ENCODE measurements at places on chromosomes 12 and 14. TPM values are rescaled to one million over a fixed set of nuclear protein-coding genes. Genes with fewer than 3 reads are reported as not detected.

DNA sequence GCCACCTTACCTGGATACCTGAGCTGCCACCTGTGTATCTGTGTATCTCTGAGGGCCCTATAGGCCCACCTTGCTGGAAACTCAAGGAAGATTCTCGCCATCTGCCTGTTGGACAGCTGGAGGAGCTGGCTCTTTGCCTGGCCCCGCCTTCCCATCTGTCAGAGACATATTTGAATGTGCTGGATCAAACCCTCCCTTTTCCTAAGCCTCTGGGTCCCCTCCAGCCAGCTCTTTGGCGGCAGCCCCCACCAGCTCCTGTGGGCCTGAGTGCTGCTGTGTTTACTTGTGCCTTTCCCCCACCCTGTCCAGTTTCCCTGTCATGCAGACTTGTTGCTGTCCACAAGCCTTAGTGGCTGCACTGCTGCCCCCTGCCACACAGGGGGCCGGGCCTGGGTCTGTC lies 55.9 kb upstream of the SRSF5 start:
- peak; percentile 83 for DNase-seq

DNA sequence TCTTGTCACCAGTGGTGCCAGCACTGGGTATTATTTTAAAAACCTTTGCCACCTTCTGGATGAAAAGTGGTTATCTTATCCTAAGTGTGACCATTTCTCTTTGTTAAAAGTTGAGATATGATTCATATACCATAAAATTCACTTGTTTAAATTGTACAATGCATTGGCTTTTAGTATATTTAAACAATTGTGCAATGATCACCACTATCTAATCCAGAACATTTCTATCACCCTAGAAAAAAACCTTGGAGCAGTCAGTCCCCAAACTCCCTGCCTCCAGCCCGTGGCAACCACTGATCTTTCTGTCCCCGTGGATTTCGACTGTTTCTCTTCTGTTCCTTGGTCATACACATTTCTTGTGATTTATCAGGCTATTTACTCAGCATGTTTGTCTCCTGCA lies 28.3 kb downstream of the SH2B3 start:
- no peak for DNase-seq

- DNase-seq, result no peak
These were observed 17.2 kb upstream of the CACNA1C start for GRCh38 chr12:2035431-2036055.

DNA sequence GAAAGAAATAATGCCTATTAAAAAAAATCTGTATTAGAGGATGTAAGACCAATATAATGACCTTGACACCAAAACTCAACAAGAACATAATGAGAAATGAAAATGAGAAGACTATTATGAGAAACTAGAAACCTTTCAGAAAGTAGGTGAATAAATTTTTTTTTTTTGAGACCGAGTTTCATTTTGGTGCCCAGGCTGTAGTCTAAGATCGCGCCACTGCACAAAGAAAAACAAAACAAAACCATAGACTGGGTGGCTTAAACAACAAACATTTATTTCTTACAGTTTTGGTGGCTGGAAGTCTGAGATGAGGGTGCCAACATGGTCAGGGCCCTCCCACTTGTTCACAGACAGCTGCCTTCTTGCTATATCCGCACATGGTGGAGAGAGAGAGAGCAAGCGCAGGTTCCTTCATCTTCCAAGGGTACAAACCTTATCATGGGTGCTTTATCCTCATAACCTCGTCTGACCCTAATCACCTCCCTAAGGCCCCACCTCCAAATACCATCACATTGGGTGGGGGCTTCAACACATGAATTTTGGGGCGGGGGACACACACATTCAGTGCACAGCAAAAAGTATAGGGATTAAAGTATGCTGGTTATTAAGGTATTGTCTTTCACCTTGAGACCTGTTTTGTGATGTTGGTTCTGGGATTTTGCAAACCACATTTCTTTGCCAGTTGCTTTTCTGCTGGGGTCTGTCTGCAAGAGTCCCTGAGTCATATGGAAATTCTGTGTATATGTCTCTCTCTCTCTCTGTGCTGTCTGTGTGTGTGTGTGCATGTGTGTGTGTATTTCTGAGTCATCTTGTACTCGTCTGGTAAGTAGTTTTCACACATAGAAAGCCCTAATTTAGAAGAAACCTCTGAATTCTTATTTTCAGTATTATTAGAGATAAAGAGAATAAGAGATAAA lies 26.2 kb downstream of the ZCRB1 start:
- DNase-seq, result no peak

The ANO2 gene
- total RNA-seq, result 36.8 TPM

The NTF3 gene
- 0.93 TPM for total RNA-seq

The BRI3BP gene
- total RNA-seq, result 8.2 TPM

GRCh38 chr14:96626121-96626768 lies 124.1 kb downstream of the PAPOLA start:
- DNase-seq, result no peak

GRCh38 chr12:73863546-73863945 lies 674.1 kb upstream of the ATXN7L3B start:
- DNase-seq, result no peak

- no peak for DNase-seq
These were observed 260.5 kb downstream of the RAD51B start for GRCh38 chr14:68079941-68080697.

The ACTN1 gene
- total RNA-seq, result 177 TPM

DNA sequence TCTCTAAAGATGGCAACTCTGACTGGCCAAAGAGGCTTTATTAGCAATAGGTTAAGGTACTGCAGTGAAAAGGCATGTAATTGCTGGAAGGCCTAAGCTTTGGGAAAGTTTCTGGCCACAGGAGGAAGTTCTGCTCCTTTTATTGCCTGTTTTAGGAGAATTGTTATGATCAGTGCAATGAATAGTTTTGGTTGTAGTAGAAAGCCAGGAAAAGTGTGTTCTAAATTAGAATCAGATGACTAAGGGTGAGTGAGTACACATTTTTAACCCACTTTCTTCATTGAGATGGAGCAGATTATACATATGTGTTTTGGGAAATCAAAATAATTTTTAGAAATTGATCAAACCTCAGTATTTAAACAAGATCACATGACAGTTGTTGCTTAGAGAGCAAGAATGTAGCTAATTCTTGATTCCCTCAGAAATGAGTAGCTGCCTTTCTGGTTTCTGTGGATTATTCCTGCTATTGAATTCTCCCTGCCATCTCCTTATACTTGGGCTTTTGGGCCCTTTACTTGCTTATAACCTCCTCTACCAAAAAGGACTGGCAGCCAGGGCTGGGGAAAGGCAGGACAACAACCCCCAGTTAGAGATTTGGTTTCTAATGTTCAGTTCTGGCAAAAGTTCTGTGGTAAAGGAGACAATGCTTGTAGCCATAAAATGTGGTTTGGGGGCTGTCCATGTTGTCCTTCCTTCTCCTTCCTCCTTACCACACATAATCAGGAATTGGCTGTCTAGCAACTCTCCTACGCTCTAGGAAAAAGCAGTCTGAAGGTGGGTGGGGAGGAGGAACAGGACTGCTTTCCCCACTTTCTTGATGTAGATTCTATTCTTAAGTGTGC lies 217.1 kb downstream of the SLC38A4 start:
- no peak for DNase-seq

The KRT6A gene
- total RNA-seq, result 3.0 TPM

- no peak for DNase-seq
These were observed 339.6 kb upstream of the TBX3 start for GRCh38 chr12:115023279-115024265.

- DNase-seq, result no peak
These were observed 13.2 kb downstream of the KCNC2 start for GRCh38 chr12:75196408-75196807.

GRCh38 chr12:64670919-64671639 lies 60.8 kb downstream of the RASSF3 start:
- no peak for DNase-seq

DNA sequence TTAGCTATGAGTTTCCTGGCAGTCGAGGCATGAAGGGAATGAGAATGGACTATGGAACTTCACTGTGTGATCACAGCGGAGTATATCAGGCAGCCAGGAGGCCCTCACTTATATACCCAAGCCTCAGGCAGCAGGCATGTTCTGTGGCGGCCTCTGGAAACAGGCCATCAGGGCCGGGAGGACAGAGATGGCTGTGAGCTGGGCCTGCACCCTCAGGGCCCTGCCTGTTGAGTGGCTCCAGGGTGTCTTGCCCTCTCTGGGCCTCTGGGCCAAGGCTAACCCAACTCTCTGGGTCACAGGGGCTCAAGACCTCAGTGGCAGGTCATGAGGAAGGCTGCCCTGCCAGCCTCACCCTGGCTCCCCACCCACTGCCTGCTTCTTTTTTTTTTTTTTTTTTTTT lies 33.9 kb upstream of the RCOR1 start:
- DNase-seq, result no peak

The NUAK1 gene
- 40.8 TPM for total RNA-seq

DNA sequence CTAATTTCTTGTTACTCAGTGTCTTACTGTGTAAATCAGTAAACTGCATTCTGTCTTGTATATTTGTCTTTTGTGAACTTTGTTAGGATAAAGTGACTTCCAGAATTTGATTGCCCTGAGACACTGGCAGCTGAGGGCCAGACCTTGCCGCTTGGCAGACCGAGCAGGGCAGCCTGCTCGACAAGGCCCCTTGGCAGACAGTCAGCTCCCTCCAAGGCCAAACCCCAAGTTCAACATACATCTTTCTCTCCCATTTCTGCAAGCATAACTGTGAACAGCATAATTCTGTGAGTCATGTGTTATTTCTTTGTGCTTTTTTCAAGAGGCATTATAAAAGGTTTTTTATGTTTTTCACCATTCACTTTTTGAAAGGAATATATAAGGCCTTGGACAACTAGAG lies 39.2 kb upstream of the BMAL2 start:
- DNase-seq, result no peak

The SELPLG gene
- 31.9 TPM for total RNA-seq

The MIP gene
- total RNA-seq, result not detected

GRCh38 chr12:22105542-22105941 lies 59.5 kb downstream of the CMAS start:
- DNase-seq, result no peak

The MARS1 gene
- 141 TPM for total RNA-seq

DNA sequence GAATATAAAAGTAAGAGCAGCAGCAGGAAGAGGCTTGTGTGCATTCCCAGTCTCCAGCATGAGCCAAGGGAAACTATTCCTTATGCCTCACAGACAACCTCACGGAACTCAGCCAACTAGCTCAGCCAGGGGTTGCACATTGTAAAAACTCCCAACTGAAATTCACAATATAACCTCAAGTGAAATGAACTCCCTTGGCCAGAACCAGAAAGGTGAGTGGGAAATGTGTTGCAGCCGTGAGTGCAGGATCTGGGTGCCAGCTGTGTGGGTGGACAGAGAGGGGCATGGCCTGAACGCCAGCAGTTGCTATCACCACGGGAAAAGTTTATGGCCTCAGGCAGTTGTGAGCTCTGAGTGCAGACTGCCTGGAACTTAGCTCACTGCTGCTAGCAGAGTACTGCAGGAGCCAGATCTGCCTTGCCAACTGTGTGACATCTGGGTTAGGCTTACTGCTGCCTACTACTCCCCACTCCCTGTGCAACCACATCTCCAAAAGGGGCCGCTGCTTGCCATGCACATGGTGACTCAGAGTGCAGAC lies 2.3 kb upstream of the CLEC1A start:
- no peak for DNase-seq

DNA sequence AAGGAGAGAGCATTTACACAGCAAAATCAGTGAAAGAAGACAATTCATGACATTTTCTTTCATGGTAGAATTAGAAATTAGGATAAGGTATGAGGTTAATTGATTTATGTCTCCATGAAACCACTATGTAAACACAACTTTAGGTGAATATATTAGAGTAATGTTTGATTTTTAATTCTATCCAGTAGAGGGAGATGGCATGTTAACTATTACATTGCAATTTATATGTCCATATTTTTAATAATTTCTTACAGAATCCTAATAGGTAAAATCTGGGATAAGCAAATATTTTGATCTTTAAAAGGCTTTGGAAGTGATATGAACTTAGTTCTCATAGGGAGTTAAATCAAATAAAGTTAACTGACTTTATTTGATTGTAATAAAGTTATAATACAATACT lies 373.4 kb upstream of the PDE3A start:
- DNase-seq, result no peak

DNA sequence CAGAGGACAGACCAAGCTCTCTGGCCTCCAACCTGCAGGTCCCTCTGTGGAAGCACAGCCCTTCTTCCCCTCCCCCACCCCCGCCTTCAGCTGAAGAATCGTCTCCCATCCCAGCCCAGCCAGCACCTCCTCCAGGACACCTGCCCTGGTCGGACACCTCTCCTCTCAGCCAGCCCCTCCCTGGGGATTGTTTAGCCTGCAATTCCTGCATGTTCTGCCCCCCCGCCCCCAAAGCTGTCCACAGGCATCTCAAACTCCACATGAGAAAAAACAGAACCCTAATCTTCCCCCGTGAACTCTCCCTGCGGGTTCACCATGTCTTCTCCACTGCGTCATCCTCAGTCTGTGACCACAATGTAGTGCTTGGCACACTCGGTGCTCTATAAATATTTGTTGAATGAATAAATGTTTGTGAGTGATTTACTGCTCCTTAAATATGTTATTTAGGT lies 24.1 kb downstream of the PRIMA1 start:
- no peak for DNase-seq

The OTUB2 gene
- 1.0 TPM for total RNA-seq

All from upper lobe of right lung (tissue), 1 donor.